ENCODE measurements at places on chromosomes 11 and 22. TPM values are rescaled to one million over a fixed set of nuclear protein-coding genes. Genes with fewer than 3 reads are reported as not detected.

DNA sequence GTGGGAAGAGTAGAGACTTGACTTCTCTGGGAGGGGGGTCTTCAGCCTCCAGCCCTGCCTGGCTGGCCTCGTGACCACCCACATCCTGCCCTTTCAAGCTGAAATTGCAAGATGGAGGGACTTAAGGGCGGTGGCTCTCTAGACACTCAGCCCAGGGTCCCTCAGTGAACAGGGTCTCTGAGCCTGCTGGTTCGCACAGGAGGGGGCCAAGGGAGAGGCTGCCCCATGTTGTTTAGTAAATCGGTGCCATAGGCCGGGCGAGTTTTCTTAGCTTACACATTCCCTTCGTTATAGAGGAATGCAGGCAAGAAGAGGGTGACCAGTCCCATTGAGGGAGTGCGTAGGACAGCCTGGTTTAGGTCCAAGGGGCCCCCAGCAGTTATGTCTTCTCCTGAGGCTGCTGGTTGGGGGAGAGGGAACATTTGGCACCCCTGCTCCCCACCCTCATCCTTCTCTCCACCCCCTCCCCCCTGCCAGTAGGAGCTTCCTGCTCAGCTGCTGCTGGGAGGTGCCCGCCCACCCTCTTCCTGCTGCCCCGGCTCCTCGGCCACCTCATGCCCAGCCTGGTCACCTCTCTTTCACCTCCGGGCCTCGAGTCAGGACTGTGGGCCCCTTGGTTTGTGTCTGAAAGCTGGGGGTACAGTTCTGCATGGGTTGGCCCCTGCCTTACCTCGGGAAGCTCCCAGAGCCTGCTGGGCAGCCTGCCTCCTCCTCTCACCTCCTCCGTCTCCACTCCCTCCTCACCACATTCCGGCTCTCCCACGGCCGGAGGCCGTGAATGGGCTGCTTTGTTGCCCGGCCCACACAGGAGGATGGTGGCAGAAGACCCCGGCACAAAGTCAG is 3.9 kb downstream of the FRMD8 start:
- DNase-seq = no peak

GRCh38 chr22:19291580-19292457 is at the start of gene CLTCL1:
Gene CLTCL1 (minus strand): TSS chr22:19291719. CDS start chr22:19291641, 78 bp downstream.
- DNase-seq = peak; percentile 95

DNA sequence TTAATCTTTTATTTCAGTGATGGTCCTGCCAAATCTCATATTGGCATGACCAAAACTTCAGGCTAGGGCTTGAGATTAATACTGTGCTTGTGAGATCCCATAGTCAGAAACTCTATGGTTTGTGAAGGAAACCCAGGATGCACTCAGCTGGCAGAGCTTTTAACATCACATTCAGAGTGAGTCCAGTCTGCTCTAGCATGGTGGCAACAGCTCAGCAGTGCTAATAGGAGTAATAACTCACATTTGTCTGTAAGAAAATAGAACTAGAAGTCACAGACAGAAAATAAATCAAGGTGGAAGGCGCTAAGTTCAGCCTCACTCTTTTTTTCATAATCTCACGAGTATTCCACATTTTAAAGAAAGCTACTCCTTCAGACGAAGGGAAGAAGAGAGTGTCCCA is 549.3 kb upstream of the TENM4 start:
- DNase-seq = no peak

DNA sequence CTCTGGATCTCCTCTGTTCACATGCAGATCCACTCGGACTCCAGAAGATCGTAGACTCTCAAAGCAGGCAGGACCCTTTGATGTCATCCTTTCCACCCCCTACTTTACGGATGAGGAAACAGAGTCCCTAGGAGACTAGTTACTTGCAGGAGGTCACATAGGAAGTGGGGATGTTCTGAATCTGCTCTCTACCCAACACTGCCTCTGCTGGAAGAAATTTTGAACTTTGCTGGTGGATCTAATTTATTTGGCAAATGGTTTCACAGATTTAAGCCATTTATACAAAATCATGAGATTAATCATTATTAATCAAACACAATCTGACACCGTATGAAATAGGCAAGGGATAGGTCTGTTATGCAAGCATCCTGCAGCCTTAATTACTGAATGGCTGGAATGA is 55.0 kb upstream of the USP47 start:
- no peak for DNase-seq

DNA sequence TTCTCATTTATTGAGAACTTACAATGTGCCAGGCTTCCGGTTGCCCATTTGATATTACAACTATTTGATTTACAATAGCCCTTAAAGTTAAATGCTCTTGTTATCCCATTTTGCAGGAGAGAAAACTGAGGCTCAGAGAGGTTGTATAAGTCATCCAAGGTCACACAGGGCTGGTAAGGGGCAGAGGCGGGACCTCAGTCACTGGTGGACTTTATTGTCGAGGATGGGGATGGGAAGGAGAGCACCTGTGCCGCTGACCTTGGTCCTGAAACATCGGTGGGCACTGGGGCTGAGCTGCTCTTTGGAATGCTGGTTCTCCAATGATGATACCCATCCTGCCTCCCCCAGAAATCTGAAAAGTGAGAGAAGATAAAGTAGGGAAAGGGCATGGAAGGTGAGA is 265.4 kb downstream of the MIAT start:
- no peak for DNase-seq

- DNase-seq = no peak
These were observed 26.3 kb downstream of the ANO1 start for GRCh38 chr11:70104419-70104818.

- DNase-seq = no peak
These were observed 176.1 kb downstream of the IGLL1 start for GRCh38 chr22:23403720-23404688.

GRCh38 chr11:75571625-75572024 is 9.6 kb downstream of the SERPINH1 start:
- DNase-seq = no peak

DNA sequence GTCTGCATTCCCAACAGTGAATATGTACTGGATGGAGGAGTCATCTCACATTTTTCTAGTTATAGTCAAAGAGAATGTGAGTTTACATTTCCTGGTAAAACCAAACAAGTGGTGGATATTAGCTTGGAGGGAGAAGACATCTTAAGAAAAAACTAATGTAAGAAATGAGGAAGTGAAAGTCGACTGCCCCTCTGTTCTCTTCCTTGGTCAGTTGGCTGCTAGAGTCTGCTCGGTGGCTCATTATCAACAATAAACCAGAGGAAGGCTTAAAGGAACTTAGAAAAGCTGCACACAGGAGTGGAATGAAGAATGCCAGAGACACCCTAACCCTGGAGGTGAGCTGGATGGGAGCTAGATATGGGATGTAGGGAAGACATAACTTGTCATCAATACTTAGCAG is 5.8 kb downstream of the SLC22A9 start:
- DNase-seq = no peak

GRCh38 chr11:73660497-73661034 is 14.2 kb downstream of the PLEKHB1 start:
- no peak for DNase-seq

DNA sequence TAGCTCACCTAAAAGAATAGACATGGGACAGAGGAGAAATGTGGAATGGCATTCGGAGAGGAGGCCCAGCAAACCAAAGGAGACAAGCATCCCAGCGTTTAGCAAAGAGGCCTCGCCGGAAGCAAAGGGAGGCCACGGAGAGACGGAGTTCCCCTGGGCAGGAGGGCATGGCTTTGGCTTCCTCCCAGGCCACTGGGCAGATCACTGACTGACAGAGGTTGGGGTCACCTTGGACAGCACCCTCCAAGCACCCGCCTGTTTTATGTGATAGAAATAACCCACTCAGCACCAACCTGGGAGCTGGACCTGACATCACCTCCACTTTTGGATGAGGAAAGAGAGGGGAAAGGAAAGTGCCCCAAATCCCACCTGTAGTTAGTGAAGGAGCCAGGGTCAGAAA is 434.1 kb downstream of the BRD1 start:
- DNase-seq = peak; percentile 80

GRCh38 chr11:73306069-73306841 is 1.8 kb upstream of the ARHGEF17 start:
- no peak for DNase-seq

DNA sequence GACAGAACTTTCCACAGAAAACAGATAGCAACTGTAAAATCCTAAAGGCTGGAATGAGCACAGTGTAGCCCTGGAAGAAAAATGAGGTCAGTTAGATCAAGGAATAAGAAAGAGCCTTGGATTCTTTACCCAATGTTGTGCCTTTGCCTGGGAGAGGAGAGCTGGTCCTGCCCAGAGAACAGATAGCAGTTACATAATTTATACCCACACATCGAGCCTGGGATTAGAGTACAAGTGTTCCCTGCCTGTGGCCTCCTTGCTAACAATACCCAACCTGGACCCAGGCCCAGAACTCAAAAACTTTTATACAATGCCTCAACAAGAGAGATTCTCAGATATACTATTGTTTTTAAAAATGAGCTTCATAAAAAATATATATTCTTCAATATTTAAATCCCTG is 1998.4 kb downstream of the LRRC4C start:
- no peak for DNase-seq

DNA sequence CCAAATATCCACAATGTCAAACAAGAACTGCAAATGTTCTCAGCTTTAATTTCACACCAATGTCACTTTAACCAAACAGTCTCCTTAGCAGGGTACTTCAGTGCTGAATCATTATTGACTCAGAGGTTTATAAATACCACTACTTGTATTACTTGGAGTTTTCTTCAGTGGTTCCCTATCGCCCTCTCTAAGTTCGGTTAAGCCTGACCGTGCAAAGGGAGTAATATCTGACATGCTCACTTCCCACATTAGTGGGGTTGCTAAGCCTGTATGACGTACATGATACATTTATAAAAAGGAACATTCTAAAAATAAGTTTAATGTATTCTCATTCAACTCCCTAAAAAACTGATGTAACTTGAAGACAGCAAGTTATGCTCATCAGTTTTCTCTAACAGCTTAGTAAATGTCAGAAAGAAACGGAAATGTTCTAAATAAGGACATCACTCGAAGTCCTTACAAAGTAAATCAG is 93.1 kb upstream of the ZC3H12C start:
- DNase-seq = no peak

The MUC5AC gene
- not detected for total RNA-seq

The ZNF70 gene
- 12.5 TPM for total RNA-seq

The DEFB131B gene
- total RNA-seq = not detected

The MYRF gene
- 0.47 TPM for total RNA-seq

The PDGFB gene
- total RNA-seq = 16.8 TPM

The CRACR2B gene
- total RNA-seq = 3.9 TPM

The ACRV1 gene
- not detected for total RNA-seq

Data from osteocyte (in vitro differentiated cells).